Vagina (tissue), 2 donors: ENCODE measurements at places on chromosomes 11 and 22.

- no peak for DNase-seq
Measured at GRCh38 chr22:19877626-19878339, 23.1 kb upstream of the GNB1L start.

DNA sequence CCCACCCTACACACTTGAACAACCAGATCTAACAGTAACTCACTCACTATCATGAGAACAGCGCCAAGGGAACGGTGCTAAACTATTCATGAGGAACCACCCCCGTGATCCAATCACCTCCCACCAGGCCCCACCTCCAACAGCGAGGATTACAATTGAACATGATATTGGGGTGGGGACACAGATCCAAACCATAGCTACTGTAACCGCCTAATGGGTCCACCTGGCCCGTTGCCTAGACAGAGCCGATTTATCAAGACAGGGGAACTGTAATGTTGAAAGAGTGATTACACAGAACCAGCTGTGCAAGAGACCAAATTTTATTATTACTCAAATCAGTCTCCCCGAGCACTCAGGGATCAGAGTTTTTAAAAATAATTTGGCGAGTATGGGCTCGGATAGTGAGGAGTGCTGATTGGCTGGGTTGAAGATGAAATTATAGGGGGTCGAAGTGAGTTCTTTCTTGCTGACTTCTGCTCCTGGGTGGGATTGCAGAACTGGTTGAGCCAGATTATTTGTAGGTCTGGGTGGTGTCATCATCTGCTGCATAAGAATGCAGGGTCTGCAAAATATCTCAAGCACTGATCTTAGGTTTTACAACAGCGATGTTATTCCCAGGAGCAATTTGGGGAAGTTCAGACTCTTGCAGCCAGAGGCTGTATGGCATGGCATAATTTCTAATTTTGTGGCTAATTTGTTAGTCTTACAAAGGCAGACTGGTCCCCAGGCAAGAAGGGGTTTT, 17.9 kb upstream of the ZC3H12C start:
- DNase-seq, result no peak

GRCh38 chr22:42397332-42398249, 34.6 kb downstream of the NFAM1 start:
- no peak for DNase-seq

DNA sequence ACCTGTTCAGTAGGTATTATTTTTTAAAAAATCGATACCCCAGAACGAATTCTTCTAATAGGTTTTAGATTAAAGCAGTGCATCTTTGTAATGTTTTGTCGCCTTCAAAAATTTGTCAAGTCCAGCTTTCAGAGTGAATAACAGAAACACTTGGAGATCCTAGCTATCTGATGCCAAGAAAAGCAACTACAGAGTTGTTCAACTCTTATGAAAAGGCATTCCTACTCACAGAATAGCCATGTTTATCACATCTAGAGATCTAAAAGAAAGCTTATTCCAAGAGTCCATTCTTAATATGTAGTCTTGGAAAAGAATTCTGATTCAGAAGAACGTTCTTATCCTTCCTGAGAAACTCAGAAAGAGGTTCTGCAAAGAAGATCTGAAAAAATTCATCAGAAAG, 268.5 kb downstream of the TTC28 start:
- no peak for DNase-seq

- no peak for DNase-seq
Measured at GRCh38 chr11:97354026-97354425, 964.2 kb downstream of the JRKL start.

GRCh38 chr22:41912338-41913039, 2.4 kb downstream of the SHISA8 start:
- no peak for DNase-seq

- no peak for DNase-seq
Measured at GRCh38 chr22:22452211-22452610, 56.3 kb downstream of the ZNF280B start.

DNA sequence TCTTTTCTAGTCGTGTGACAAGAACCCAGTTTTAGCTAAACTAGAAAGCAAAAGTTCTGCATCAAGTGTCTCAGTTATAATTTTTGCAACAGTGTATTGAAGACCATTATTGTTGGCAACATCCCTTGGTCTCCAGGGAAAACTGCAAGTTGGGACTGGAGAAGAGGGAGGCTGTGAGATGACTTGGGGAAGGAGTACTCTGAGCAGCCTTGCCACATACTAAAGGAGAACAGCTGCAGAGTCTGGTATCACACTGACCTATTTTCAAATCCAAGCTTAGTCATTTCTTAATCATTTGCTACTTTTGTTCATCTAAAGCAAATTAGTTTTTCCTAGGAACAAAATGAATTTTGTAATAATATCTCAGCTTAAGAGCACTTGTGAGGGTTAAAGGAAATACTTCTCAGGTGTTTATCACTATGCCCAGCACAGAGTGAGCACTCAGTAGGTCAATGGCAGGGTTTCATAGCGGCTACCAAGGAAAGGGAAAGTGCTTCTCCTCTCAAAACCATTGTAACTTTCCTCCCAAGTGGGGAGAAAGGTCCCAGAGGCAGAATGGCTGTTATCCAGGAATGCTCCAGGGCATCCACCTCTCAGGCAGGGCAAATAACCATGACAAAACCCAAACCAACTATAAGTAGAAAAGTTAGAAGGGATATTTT, 247.1 kb downstream of the C11orf87 start:
- no peak for DNase-seq

GRCh38 chr11:82082976-82083375, 650.7 kb downstream of the FAM181B start:
- DNase-seq, result no peak

GRCh38 chr11:56632329-56632728, 9.9 kb downstream of the OR5AP2 start:
- no peak for DNase-seq

DNA sequence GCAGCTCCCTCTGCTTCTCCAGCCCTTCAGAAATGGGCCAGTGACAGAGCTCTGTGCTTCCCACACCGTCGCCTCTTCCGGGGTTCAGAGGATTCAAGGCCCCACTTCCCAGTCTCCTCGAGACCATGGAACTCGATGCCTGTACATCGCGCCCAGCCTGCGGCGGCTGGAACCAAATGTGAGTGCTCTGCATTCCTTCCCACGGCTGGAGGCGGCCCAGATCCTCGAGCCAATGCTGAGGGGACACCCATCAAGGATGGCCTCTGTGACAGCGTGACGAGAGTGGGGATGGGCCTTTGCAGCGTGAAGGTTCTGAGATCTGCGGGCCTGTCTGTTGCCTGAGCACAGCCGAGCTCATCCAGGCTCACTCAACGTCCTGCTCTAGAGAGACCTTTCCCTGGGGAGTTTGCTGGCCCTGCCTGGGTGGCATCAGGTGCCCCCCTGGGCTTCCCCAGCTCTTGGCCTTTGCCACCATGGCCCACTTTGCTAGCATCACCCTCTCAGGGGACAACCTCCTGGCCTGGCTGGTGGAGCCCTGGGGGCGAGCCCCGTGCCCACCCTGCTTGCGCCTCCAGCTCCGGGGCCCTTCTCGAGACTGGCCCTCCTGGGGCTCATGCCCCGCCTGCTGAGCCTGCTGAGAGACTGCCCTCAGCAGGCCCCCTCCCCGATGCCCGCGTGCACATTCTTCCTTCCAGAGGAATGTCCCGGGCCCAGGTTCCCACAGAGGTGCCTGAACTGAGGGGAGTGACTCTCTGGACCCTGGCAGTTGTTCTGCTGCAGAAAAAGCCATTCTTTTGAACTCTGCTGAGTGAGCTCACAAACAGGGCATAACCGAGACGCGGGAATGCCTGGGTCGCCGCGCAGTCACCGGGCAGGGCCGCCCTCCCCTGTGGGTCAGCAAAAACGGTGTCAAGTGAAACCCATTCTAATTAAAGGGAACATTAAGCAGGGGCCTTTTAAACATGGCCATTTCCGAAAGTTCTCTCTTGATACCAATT, 7.3 kb upstream of the MYEOV start:
- no peak for DNase-seq

- DNase-seq, result no peak
Measured at GRCh38 chr11:14892577-14892976, 546 bp upstream of the CYP2R1 start.

GRCh38 chr11:38491986-38492385, 1894.0 kb upstream of the RAG2 start:
- no peak for DNase-seq

- DNase-seq, result no peak
Measured at GRCh38 chr11:1825039-1825740, 9.6 kb upstream of the SYT8 start.

DNA sequence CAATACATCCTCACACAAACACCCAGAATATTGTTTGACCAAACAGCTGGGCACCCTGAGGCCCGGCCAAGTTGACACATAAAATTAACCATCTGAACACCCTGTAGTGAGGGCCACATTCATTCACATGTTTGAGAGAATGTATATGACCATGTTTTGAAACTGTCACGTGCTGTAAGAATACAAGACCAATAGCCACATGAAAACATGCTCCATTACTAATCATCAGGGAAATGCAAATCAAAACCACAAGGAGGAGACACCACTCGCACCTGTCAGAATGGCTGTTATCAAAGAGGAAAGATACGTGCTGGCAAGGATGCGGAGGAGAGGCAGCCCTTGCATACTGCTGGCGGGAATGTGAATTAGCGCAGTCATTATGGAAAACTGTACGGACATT, 38.3 kb upstream of the IGSF9B start:
- no peak for DNase-seq

DNA sequence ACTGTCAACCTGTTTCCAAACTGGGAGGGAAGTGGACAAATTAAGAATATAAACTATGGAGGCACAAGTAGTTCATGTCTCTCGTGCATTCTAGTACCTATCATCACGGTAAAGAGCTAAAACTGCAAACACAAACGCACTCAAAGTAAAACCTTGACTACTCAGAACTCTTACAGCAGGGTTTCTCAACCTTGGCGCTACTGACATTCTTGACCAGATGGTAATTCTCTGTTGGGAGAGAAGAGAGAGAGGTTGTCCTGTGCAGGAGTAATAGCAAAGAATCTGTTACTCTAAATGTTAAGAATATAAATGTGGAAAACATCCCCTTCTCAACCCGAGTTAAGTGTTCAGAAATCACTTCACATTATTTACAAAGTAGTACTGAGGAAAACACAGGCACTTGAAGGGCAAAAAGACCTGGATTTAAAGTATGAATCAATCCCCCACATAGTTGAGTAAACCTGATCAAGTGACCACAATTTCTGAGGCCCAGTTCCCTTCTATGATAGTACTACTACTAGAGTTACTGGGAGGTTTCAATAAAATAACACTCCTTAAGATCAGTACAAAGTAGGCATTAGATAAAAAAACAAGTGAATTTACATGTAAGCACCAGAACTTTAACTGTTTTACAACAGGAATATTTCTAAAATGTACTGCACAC, 73.1 kb upstream of the ARHGAP32 start:
- DNase-seq, result no peak

GRCh38 chr22:23772649-23773473, at the start of gene MMP11:
Gene MMP11, plus strand, starts transcription at chr22:23772849. Its CDS starts 22 bp downstream, at chr22:23772871.
- no peak for DNase-seq

- no peak for DNase-seq
Measured at GRCh38 chr22:38786631-38787030, 7.3 kb downstream of the DNAL4 start.

DNA sequence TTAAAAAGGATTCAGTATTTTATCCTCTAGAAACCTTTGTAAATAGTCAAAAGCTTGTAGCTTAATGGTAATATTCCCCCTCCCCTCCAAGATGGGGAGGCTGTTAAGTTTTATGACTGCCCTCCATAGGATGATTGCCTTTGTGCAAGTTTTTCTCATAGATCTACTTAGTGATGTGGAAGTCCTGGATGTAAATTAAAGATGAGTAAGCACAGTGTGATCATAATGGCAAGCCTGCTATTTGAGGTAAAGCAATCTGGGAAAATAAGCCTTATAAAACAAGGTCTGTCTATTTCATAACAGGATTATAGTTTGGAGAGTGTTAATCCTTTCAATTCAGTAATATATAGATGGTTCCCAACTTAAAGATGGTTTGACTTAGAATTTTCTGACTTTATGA, 216.3 kb downstream of the DDX10 start:
- no peak for DNase-seq

- DNase-seq, result no peak
Measured at GRCh38 chr11:1221848-1222311, 986 bp upstream of the MUC5B start.

DNA sequence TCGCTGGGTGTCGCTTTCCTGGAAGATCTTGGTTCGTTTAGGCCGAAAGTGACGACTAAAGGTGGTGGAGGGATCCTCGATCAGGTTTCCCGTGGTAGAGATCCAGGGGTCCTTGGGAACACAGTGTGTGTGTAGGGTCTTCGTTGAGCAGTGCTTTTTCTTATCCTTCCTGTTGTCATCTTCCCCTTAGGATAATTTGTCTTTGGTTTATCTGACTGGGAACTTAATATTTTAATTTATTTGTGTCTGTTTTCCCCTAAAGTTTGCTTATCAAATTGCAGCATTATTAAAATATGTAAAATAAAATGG, 403 bp downstream of the RBM7 start:
- no peak for DNase-seq

GRCh38 chr11:67998150-67999045, 5.5 kb downstream of the UNC93B1 start:
- no peak for DNase-seq

- DNase-seq, result no peak
Measured at GRCh38 chr22:24164940-24165339, 16.3 kb upstream of the SUSD2 start.

- DNase-seq, result no peak
Measured at GRCh38 chr22:39422721-39423120, 23.1 kb downstream of the TAB1 start.

DNA sequence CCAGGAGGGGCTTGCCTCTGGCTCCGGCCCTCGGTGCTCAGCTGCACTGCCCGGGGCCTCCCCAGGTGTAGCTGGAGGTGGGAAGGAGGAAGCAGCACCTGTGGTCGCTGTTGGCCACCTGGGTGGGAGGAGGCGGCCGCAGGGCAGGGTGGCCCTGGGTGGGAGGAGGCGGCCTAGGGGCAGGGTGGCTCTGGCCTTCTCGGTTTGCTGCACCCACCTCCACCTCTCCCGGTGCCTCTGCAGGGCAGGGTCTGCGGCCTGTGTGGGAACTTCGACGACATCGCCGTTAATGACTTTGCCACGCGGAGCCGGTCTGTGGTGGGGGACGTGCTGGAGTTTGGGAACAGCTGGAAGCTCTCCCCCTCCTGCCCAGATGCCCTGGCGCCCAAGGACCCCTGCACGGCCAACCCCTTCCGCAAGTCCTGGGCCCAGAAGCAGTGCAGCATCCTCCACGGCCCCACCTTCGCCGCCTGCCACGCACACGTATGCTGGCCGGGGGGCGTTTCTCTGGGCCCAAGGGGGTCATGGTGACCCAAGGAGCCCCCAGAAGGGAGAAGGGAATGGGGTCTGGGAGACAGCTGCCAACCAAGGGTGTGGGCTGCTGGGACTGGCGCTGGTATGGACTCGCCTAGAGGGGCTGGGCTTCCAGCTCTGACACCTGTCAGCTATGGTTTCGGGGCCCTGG, 20.6 kb downstream of the MUC5AC start:
- no peak for DNase-seq

- DNase-seq, result no peak
Measured at GRCh38 chr22:43883012-43883661, 8.7 kb downstream of the PNPLA5 start.

GRCh38 chr11:33227578-33228261, 29.5 kb upstream of the HIPK3 start:
- no peak for DNase-seq
